NCI-H1417 treated with DMSO at 0.1 percent for 48 hours (cell line): ENCODE measurements at places on chromosomes 4 and X.

- DNase-seq: no peak
Measured at GRCh38 chrX:136627409-136627808, 20.5 kb upstream of the CD40LG start.

- no peak for DNase-seq
Measured at GRCh38 chr4:13174001-13174400, 310.1 kb downstream of the RAB28 start.

DNA sequence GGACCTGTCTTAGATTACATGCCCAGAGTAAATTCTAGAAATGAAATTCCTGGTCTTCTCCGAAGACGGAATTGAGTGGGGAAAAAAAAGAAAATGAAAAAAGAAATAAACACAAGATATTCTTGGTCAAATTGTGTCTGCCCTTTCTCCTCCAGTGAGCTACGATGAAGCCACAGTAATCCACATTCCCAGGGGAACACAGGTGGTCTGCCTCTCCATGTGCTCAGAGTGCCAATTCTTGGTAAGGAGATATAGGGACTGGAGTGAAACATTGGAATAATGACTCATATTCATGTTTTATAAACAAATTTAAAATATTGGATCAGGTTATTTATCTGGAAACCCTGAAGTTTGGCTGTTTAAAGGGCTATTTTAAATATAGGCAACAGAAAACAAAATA is 54.2 kb upstream of the MGST2 start:
- DNase-seq: no peak

GRCh38 chrX:154749856-154750255 is 1.0 kb downstream of the GAB3 start:
- DNase-seq: no peak

DNA sequence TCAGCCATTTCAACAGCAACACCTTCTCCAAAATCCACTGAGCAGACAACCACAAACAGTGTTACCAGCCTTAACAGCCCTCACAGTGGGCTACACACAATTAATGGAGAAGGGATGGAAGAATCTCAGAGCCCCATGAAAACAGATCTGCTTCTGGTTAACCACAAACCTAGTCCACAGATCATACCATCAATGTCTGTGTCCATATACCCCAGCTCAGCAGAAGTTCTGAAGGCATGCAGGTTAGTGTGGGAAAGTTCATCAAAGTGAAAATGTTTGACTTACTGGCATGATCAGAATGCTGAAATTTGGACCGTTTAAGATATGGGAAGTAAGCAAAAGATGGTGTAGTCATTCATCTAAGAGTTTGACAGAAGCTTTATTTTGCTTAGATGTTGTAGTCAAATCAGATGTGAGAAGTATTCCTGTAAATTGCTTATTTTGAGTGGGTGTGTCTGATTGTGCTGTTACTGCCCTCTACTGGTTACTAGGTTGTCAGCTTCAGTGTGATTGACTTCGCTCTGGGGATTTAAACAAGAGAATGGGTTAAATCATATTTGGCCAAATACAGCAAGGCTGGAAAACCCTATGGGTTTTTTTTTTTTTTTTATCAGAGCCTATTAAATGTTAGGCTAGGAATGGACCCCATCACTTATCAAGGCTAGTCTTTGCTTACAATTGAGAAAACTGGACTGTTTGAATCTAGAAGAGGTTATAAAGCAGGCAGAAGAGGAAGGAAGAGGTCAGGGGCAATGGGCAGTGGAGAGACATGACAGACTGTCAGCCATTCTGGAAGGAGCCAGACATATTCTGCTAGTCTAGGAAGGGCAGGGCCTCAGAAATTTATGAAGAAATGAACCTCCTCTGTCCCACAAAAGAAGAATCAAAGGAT is 130.3 kb downstream of the DIPK2B start:
- DNase-seq: peak; percentile 7

DNA sequence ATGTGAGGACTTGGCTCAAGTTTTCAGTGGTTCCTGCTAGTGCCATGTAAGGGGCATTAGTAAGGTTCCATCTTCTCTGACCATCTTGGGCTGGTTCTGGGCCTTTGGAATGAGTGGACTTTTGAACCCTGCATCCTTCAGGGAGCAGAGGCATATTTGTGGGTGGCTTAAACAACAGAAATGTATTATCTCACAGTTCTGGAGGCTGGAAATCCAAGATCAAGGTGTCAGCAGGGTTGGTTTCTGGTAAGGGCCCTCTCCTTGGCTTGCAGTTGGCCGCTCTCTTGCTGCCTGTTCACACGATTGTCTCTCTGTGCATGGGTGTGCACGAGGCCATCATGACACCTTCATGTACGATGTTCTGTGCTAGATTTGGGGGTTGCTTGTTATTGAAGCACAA is 21.3 kb downstream of the CCKAR start:
- DNase-seq: no peak

GRCh38 chr4:25345744-25346143 is 31.3 kb upstream of the ANAPC4 start:
- DNase-seq: no peak

- peak; percentile 49 for DNase-seq
Measured at GRCh38 chr4:82268050-82268825, 105.6 kb downstream of the HNRNPD start.

GRCh38 chr4:17811078-17811603 is 362 bp downstream of the NCAPG start:
- no peak for DNase-seq

DNA sequence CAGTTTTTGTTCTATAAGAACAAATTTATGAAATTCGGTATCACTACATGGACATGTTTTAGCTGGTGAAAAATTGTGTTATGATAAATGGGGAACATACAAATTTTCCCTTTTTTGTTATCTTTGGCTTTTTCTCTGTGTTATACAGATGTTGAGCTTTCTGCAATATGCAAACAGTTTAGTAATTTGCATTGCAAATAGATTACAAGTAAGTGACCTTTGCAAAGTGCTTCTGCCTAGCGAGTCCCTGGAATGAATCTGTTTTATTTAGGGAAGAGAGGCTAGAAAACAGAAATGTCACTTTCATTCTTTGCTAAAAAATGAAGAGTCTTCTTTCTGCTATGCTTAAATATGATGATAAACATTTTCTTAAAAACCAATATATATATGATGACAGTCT is 461.0 kb downstream of the RPA4 start:
- DNase-seq: no peak

- DNase-seq: no peak
Measured at GRCh38 chrX:97936296-97936695, 1052.6 kb downstream of the RPA4 start.

- DNase-seq: no peak
Measured at GRCh38 chr4:38015886-38016515, 55.8 kb downstream of the PTTG2 start.

DNA sequence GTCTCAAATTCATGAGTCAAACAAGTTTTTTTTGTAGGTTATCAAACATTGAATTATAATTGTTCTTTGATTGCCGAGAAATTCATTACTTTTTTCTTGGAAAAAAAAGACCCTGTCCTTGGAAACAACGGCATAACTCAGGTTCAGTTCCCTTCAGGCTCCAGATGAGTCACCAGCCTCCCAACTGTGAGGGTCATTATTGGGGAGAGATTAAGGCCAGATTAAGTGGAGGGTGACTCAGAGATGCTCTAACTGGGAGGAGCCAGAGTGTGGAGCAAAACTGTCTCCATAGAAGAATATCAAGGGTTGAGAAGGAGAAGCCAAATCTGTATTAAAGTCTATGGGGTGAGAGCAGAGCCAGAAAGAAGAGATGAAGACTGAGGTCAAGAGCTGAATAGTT is 9.6 kb downstream of the ADGRG4 start:
- no peak for DNase-seq

DNA sequence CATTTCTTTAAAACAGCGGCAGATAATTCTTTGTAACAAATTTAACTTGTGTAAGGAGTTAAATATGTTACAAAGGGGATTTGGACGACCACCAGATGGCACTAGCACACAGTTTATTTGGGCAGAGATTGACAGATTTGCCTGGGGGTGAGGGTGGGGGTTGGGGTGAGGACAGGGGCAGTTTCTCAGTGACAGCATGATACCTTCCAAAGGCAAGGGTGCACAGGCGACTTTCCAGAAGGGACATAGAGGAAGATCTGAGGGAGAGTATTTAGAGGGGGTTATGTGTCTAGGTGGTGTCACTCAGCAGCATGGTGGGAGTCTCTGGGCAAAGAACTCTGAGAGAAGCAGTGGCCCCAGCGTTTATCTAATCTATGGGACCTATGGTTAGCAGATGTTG is 9.6 kb upstream of the TMA16 start:
- no peak for DNase-seq

DNA sequence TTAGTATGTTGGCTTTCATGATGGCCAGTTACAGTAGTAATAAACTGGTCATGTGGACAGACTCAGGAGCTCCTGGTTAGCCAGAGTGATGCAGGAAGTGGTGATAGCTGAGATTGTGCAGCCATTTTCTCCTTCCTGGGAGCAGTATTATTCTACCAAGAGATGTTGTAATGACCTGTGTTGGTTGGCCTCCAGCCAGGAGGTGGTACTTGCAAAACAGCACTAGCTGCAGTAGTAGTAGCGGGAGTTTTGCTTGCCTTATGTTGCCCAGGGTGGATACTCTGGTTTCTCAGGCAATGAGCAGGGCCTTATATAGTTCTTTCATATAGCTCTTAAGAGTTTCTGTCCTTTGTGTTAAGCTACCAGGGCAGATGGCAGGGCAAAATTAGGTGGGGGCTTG is 998.8 kb downstream of the GLUD2 start:
- DNase-seq: no peak

GRCh38 chr4:47882228-47882627 is 32.2 kb downstream of the NFXL1 start:
- no peak for DNase-seq

DNA sequence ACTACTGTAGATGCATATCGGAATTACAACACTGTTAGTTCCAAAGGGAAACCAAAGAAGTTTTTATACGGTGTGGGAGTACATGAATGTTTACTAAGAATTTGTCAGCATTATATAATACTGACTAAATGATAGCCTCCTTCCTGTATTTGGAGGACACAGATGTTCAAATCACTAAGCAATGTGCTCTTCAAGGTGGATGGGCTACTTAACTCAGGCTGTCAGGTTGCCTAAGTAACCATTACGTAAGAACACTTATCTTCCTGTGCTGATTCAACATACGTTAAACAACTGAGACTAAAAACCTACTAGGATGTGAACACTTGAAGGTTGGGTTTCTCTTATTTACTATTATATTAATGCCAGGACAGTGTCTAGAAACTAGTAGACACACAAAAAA is 81.9 kb upstream of the HPGD start:
- DNase-seq: peak; percentile 23

DNA sequence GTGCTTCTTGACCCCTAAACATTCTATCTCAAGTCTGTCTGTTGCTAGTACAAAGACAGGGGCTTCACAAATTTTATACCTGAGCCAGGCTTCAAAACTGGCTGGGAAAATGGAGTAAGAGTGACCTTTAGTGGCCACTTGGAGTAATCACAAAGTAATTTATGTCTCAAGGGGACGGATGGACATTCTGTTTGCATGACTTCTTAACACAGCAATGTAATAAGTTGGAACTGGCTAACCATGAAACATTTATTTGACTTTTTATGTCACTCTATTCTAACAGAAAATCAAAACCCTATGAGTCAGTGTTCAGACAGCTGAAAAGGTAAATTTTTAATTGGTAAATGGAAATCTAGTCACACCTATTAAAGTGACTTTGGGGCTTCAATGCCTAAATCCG is 600.6 kb downstream of the ANKRD50 start:
- no peak for DNase-seq

DNA sequence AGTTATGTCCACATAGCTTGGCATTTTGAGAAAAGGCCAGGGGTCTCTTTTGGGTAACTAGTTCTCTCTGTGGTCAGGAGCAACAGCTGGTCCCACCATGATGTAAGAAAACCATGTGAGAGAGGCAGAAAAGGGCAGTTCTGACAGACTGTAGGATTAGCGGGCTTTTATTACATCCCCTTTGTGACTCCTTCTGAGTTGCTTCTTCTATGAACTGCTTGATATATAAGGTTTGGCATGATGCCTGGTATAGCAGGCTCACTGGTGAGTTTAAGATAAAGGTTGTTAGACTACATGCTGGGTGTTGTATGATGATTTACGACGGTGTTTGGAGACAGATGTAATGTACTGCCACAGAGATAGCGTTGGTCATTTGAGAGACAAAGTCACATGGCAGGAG is 2308.1 kb upstream of the AGA start:
- DNase-seq: peak; percentile 73

GRCh38 chr4:132593717-132594400 is 555.2 kb upstream of the PCDH10 start:
- no peak for DNase-seq

- DNase-seq: no peak
Measured at GRCh38 chr4:13674971-13675370, 47.4 kb upstream of the BOD1L1 start.

DNA sequence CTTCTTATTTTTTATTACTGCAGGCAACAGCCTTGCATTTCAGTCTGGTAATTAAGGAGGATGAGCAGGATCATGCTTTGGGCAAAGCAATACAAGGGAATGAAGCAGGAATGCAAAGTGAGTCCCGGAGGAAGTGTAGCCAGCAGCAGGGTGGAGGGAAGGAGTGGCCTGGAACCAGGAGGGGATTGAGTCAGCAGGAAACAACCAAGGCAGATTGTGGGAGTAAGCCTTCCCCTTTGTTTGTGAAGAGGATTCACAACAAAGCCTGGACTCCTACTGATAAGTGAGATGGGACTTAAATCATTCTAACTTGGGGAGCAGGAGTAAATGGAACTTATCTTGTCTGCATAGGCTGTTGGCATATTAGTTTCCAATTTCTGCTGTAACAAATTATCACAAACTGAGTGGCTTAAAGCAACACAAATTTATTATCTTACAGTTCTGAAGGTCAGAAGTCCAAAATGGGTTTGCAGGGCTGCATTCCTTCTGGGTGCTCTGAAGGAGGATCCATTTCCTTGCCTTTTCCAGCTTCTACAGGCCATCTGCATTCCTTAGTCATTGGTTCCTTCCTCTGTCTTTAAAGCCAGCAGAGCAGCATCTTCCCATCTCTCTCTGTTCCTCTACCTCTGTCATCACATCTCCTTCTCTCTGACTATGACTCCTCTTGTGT is 93.2 kb upstream of the AP1S2 start:
- DNase-seq: no peak

- no peak for DNase-seq
Measured at GRCh38 chr4:17276776-17277175, 235.1 kb downstream of the QDPR start.

DNA sequence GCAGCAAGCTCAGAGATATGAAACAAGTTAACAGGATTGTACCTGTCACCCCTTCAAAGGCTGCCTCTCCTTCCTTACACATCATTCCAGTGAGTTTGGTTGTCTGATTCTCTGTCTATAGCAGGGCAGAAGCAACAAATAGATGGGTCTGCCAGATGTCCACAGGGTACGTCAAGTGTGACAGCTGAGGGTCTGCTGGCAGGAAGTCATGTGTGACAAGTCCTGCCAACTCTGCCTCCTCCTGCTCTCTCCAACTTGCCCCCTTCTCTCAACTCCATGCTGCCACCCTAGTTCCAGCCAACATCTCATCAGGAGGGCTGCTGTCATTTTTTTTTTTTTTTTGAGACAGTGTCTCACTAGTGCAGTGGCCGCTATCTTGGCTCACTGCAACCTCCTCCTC is 109.2 kb downstream of the NSUN7 start:
- DNase-seq: no peak

GRCh38 chr4:33349376-33349775 is 2629.2 kb downstream of the PCDH7 start:
- DNase-seq: no peak

GRCh38 chr4:142085513-142086292 is 449.3 kb downstream of the IL15 start:
- DNase-seq: no peak
